ENCODE measurements at places on chromosomes 7 and 10.

DNA sequence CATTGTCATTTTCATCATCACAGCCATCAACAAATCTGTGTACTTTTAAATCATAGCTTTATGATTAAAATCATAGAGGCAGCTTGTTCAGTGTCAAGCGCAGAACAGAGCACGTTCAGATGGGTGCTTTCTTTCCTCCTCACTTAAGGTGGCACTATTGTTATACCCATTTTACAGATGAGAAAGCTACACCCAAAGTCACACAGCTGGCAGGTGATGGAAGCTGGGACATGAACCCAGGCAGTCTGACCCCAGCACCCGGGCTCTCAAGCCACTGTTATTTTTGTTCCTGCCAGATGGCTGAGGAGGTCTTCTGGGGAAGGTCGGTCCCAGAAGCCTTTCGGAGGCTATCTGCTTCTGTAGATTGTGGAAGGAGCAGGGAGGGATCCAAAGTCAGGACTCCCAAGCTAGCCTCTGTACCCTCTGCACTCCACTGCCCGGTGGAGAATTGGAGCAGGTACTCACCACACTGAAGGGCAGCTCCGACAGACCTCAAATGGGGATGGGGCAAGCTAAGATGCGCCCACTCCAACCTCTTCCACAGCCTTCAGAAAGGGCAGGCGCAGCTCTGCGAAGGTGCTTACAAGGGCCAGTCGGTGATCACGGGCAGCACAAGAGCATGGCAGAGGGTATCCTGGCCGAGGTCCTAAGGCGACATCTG lies 610 bp downstream of the AVPI1 start:
- DNase-seq = no peak

- DNase-seq = no peak
Observed at GRCh38 chr7:149281508-149282330, 19.7 kb downstream of the ZNF783 start.

DNA sequence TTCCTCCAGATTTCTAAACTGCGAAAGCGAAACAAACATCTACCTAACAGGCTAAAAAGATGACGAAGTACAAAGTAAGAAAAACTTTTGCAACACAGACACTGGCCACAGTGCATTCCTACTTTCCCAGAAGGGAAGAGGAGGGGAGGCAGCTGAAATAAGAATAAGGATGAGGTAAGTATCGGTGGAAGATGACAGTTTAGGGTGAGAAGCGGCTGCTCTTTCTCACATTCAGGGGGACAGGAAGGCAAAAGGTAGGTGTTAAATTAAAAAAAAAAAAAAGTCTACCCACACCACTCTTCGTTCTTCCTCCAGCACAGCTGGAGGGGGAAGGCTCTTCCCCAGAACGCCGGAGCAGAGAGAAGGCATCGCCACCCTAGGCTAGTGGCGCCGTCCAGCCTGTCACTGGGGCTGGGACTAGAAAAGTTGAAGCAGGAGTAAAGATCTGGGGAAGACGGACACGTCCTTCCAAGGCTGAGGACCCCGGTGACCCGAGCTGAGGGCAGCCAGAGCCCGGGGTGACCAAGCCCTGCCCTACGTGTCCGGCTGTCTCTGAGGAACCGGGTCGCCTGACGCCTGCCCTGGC lies 846 bp downstream of the DNAJC1 start:
- DNase-seq = no peak

- DNase-seq = no peak
Observed at GRCh38 chr7:156073366-156074052, 261.2 kb upstream of the SHH start.

DNA sequence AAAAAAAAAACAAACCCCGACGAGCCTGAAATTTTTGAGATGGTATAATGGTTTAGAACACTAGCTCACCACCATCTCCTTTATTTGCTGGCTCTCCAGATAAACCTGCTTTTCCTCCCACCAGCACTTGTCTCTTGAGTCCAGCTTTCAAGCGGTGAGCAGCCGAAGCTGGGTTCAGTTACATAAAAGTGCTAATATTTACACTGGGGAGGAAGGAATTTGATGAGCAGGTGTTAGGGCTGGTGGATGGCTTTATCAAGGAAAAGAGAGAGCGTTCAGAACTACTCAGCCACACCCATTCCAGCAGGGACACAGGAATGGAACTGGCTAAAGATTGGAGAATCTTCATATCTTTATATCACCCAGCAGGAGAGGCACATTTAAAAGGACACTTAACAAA lies 6.6 kb upstream of the CALML3 start:
- peak; percentile 78 for DNase-seq

DNA sequence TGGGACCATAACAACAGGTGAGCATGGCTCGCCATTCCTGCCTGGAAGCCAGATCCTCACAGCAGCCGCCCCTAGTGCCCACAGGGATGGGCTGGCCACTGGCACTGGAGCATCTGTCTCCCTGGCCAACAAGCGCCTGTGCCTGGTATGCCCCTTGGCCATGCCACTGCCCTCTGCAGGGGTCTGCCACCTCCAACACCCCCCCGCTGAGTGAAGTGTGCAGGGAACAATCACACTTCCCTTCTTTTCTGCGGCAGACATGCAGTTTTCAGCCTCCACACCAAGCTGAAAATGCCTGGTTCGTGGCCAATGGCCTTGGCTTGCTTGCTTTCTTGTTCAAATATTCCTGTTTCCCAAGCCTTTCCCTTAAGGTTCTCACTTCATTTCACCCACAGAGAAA lies 50.7 kb downstream of the HSPA12A start:
- no peak for DNase-seq

- DNase-seq = no peak
Observed at GRCh38 chr7:29538389-29538788, 25.2 kb upstream of the PRR15 start.
